ENCODE measurements at places on chromosomes 4 and X.
A peak's percentile ranks its signal among the peaks of the same experiment; 100 is the strongest.

- no peak for DNase-seq
Observed at GRCh38 chrX:70720721-70721120, 187.8 kb downstream of the TEX11 start.

DNA sequence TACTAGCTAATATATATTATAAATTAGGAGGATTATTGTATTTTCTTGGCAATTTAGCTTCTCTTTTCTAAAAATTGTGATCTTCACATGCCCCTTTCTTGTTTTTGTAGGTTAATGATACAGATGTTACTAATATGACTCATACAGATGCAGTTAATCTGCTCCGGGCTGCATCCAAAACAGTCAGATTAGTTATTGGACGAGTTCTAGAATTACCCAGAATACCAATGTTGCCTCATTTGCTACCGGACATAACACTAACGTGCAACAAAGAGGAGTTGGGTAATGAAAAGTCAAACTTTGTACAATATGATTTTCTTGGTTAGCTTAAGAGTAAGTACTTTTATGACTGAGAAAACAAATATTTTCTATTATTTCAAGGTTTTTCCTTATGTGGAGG, 74.1 kb downstream of the SLC10A6 start:
- DNase-seq, result no peak

- DNase-seq, result no peak
Observed at GRCh38 chrX:31889088-31889487, 817.2 kb upstream of the FTHL17 start.

GRCh38 chrX:69388526-69388925, 115.6 kb upstream of the NALF2 start:
- DNase-seq, result no peak

DNA sequence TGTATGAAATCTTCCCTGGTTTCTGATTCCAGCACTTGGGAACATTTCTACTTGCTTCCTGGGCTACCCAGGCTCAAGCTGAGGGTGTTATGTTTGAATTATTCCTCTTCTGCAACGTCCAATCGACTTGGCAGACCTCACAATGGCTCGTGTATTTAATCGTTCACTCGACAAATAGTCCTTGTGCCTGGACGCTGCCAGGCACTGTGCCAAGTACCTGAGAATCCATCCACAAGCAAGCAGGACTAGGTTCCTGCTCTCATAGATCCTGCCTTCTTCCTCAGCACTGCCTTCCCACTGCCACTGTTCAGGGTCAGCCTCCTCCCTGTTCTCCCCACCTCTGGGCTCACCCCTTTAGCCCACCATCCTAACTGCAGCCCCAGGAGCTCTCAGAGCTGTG, 113.3 kb downstream of the EFNB1 start:
- no peak for DNase-seq

DNA sequence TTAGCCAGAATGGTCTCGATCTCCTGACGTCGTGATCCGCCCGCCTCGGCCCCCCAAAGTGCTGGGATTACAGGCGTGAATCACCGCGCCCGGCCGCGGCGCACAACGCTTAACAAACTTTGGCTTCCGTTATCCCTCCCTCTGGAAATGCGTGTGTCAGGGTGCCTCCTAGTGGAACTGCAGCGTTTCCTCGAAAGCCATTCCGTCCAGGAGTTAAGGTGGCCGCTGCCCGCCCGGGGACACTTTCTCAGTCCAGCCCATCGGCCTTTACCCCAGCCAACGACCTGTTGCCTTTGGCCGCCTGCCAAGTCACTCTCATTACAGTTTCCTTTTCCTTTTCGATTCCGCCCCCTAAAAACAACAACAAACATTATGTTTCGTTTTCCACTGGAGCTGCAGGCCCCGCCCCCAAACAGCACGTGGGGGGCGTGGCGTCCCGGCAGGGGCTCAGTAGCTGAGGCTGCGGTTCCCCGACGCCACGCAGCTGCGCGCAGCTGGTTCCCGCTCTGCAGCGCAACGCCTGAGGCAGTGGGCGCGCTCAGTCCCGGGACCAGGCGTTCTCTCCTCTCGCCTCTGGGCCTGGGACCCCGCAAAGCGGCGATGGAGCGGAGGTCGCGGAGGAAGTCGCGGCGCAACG, at the start of gene HERC5:
Gene HERC5 (plus strand): TSS at position 450 of the 637 bp plus-strand sequence. CDS start 151 bp downstream, at position 601.
- DNase-seq, result peak; percentile 77

DNA sequence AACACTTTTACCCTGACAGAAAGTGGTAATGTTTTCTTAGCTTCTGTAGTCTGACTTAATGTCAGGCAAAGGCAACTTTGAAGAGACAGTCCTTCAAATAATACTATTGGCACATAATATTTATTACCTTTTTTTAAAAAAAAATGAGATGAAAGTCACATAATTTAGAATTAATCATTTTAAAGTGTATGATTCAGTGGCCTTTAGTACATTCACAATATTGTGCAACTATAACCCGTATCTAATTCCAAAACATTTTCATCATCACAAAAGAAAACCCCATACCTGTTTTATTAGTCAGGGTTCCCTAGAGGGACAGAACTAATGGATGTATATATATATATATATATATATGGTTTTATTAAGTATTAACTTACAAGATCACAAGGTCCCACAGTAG, 94.8 kb upstream of the TEX13A start:
- DNase-seq, result no peak

DNA sequence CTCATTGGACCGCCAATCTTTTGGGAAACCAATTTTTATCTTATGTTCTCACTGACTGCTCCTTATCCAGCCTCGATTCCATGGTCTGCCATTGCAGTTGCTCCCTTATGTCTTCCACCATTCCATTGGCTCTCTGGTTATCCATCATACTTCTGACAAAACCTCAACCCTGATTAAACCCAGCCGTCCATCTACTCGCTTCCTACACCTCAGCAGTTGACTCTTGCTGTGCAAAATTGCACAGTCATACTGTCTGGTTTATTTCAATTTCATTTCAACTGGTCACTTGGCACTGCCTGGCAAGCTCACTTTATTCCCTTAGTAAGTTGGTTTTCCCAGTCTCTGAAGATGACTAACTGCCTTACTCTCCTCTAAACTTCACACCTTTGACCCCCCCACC, 26.2 kb downstream of the ARL9 start:
- no peak for DNase-seq

DNA sequence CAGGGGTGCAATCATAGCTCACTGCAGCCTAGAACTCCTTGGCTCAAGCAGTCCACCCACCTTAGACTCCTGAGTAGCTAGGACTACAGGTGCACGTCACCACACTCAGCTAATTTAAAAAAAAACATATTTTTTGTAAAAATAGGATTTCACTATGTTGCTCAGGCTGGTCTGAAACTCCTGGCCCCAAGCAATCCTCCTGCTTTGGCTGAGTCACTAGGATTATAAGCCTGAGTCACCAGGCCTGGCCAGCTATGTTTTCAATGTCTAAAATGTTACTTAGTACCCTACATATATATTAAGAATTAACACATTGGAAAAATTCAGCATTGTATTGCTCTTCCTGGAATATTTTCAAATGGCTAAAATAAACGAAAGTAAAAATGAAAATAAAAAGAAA, 37.5 kb downstream of the PNPLA4 start:
- DNase-seq, result no peak

- no peak for DNase-seq
Observed at GRCh38 chr4:118783887-118784286, 52.0 kb downstream of the SEC24D start.

DNA sequence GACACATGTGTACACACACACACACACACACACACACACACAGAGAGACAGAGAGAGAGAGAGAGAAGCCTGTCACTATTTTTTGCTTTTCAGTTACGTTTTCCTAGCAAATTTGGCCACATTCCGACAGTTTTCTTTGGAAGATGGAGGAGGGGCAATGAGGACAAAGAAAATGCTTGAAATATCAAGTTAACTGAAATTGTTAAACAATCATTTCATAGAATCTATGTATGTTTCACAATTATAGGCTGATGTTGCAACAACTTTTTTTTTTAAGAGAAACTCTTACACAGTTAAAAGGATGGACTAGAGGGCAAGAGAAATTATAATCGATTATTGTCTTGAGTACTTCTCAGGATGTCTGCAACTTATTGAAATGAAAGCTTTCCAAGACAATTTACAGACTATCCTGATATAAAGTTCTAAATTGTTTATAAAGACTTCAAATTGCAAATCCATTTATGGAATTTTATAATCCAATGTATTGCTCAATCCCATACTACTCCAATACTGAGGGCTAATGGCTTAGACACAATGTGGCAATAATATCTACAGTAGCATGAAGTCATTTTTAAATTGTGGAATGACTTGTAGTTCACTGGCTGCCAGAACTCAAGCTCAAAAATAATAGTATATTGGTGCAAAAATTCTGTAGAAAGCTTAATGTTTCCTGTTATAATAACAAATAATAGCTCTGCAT, 647.0 kb upstream of the PCDH7 start:
- DNase-seq, result no peak

GRCh38 chrX:2374086-2374485, 126.7 kb downstream of the DHRSX start:
- DNase-seq, result no peak

DNA sequence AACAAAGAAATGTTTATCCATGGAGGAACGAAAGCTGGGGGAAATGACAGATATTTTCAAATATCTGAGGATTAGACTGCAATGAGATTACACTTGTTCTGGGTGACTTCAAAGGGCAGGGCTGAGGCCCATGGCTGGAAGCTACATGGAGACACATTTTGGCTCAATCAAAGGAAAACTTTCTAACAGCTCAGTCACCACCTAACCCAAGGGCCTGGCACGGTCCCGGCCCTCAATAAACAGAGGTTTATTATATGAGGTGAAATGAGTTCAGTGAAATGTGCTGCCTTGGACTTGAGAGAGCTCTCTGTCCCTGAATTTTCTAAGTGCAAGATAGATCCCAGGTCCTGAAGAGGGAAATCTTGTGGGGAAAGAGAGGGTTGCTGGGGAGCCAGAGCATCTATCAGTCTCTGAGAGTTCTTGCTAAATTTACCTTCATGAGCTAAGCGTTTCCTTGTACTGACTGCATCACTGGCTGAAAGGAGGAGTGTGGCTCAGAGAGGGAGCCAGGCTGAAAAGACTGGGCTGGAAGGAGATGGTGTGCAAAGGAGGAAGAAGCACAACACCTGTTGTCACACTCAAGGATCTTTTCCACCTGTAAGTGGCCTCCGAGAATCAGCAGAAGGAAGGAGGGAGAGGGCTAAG, 2.0 kb upstream of the RIPPLY1 start:
- no peak for DNase-seq
